ENCODE measurements at places on chromosomes 3 and 15.
A peak's percentile ranks its signal among the peaks of the same experiment; 100 is the strongest.

DNA sequence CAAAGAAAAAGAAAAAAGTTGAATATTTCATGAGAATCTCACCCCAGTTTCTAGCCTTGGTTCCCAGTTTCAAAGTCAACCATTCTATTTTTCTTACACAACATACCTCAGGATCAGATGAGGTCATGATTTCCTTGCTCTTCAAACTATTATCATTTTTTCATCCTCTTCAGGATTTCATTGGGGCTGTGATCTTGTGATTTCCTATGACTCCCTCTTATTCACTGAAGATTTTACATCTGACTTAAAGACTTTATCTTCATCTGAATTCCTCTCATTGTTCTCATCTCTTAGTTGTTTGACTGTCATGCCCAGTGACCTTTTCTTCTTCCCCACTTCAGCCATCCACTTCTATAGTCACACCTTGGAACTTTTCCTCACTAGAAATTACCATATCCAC, 3.1 kb upstream of the C3orf33 start:
- DNase-seq: peak; percentile 34

DNA sequence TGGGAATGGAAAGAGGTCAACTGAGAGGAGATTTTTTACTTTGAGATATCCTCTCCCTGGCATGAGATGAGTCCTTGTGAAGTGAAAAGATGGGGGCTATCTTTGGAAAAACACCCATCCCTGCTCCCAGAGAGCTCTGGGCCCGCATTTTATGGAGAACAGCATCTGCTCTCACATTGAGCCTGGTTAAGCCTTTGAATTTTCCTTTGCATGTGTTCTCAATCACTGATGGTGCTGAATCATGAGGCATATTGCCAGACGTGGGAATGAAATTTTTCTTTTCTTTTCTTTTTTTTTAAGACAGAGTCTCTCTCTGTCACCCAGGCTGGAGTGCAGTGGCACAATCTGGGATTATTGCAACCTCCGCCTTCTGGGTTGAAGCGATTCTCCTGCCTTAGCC, 24.4 kb downstream of the TMEM45A start:
- DNase-seq: no peak

- DNase-seq: no peak
Observed at GRCh38 chr15:85329561-85330422, 50.6 kb upstream of the AKAP13 start.

DNA sequence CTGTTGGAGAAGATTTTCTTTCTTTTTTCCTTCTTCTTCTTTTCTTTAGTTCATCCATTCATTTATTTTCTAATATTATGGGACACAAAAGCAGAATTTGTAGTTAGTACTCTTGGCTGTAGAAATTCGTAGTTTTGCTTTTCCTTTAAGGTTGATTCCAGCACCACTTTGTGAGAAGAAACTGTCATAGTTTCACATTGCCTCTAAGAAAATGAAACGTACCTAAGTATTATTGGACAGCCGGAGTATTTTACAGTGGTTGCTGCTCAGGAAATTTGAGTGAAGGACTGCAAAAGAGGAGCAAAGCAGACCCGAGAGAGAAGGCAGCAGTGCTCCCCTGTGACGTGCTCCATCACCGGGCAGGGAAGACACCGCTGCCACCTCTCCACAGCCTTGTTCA, 48.1 kb downstream of the PLCL2 start:
- DNase-seq: no peak

DNA sequence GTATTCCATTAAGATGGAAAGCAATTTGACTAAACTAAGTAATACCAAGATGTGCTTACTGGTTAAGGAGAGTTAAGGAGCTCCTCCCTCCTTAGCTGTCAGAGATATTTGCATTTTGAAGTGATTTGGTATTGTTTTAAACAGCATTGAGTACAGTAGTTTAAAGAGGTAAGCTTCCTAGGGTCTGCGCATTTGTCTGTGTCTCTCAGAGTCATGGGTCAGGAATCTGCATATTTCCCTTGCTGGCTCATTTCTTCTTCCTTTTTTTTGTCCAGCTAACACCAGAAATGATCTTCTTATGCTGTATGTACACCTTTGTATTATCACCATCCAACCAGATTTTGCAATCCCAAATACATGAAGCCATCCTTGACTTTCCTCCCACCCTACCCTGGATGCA, 163.0 kb upstream of the BFSP2 start:
- DNase-seq: no peak

GRCh38 chr15:35991386-35991785, 445.4 kb upstream of the DPH6 start:
- DNase-seq: no peak

- DNase-seq: peak; percentile 42
Observed at GRCh38 chr3:8663177-8664061, 18.8 kb upstream of the SSUH2 start.

GRCh38 chr3:60728006-60728405, 523.2 kb downstream of the FHIT start:
- DNase-seq: no peak
